ENCODE measurements at places on chromosomes 4 and X. TPM values are rescaled to one million over a fixed set of nuclear protein-coding genes. Genes with fewer than 3 reads are reported as not detected.

VEGFD gene
- 0.27 TPM for total RNA-seq

CD40LG gene
- not detected for total RNA-seq

TRIML2 gene
- total RNA-seq: 39.1 TPM

RAB41 gene
- not detected for total RNA-seq

SLC10A4 gene
- total RNA-seq: 7.4 TPM

ADGRG4 gene
- not detected for total RNA-seq

DRD5 gene
- total RNA-seq: not detected

SLITRK4 gene
- not detected for total RNA-seq

GJB1 gene
- not detected for total RNA-seq

MAGEE2 gene
- not detected for total RNA-seq

PRKX gene
- 18.8 TPM for total RNA-seq

FTSJ1 gene
- total RNA-seq: 77.6 TPM

RNF175 gene
- not detected for total RNA-seq

ADH1A gene
- total RNA-seq: not detected

SSX1 gene
- total RNA-seq: not detected

ERCC6L gene
- 9.8 TPM for total RNA-seq

BGN gene
- total RNA-seq: not detected

DUSP21 gene
- total RNA-seq: not detected

PABPC1L2B gene
- total RNA-seq: not detected

CSN1S1 gene
- not detected for total RNA-seq

XAGE3 gene
- total RNA-seq: not detected

ARMCX4 gene
- total RNA-seq: 0.57 TPM

TBX22 gene
- total RNA-seq: not detected

GAGE12E gene
- not detected for total RNA-seq

PPP2R2C gene
- 35.1 TPM for total RNA-seq

RAB9B gene
- total RNA-seq: 0.03 TPM

ETDA gene
- not detected for total RNA-seq

PCSK1N gene
- 47.3 TPM for total RNA-seq

PAGE4 gene
- total RNA-seq: not detected

P2RY10 gene
- not detected for total RNA-seq

KCNE5 gene
- 0.09 TPM for total RNA-seq

PDE5A gene
- 0.43 TPM for total RNA-seq

GSTCD gene
- 3.2 TPM for total RNA-seq

ANOS1 gene
- not detected for total RNA-seq

SPANXA2 gene
- 0.40 TPM for total RNA-seq

CCDC110 gene
- total RNA-seq: not detected

USP17L5 gene
- total RNA-seq: not detected

PCDH7 gene
- 0.11 TPM for total RNA-seq

CLNK gene
- total RNA-seq: not detected

ZNF732 gene
- not detected for total RNA-seq

XAGE1A gene
- total RNA-seq: not detected
